ENCODE measurements at places on chromosomes 2 and 18.

GRCh38 chr2:13056259-13056843, 339.6 kb downstream of the TRIB2 start:
- DNase-seq: peak; percentile 41
- H3K27me3 ChIP-seq: no peaks in the 10 kb centered on the region
- no peaks in the 10 kb centered on the region for H3K36me3 ChIP-seq
- no peak overlapping the region for H3K4me3 ChIP-seq

GRCh38 chr18:43830947-43831346, 553.7 kb upstream of the SYT4 start:
- H3K27me3 ChIP-seq: no peaks in the 10 kb centered on the region
- H3K4me1 ChIP-seq: no peaks in the 10 kb centered on the region
- no peak overlapping the region for H3K27ac ChIP-seq
- H3K36me3 ChIP-seq: no peaks in the 10 kb centered on the region
- no peak overlapping the region for H3K4me3 ChIP-seq

GRCh38 chr2:33602201-33602830, 3.2 kb upstream of the FAM98A start:
- H3K4me1 ChIP-seq: peaks cover 15% of the 10 kb centered on the region
- no peak overlapping the region for H3K4me3 ChIP-seq
- no peaks in the 10 kb centered on the region for H3K36me3 ChIP-seq
- no peak overlapping the region for H3K27ac ChIP-seq

DNA sequence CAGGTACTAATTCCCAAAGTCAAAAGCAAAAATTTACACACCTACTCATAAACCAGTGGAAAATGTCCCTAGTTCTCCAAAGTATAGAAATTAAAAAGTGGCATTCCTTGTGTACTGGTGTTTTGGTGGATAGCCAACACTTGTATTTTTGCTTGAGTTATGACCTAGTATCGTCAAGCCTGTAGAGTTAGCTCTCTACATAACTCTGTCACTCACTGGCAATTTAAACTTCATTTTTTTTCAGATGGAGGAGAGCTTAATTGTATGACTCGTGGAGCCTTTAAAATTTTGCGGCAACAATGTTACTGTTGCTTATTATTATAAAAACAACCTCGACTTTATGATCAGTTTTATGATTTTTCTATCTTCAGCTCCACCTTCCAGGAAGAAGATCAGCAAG, 58.7 kb downstream of the ITGB6 start:
- H3K27me3 ChIP-seq: no peaks in the 10 kb centered on the region
- no peaks in the 10 kb centered on the region for H3K36me3 ChIP-seq
- no peak overlapping the region for H3K27ac ChIP-seq
- H3K4me1 ChIP-seq: no peaks in the 10 kb centered on the region
- no peak for DNase-seq

DNA sequence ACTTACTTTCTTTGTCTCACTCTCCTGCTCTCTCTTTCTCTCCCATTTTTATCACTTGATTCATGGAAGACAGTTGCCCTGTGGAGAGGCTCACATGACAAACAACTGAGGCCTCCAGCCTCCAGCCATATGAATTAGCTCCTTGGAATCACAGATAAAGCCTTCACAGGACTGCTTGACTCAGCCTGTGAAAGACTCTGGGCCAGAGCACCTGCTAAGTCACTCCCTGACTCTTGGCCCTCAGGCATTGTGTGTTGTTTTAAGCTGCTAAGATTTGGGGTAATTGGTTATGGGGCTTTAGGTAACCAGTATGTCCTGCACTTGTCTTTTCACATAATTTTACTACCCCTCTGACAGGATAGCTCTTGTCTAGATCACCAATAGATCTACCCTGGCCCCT, 334.9 kb downstream of the SOX11 start:
- no peak for DNase-seq
- H3K4me3 ChIP-seq: no peak overlapping the region

- no peaks in the 10 kb centered on the region for H3K27me3 ChIP-seq
- DNase-seq: no peak
- no peak overlapping the region for H3K27ac ChIP-seq
- no peak overlapping the region for H3K4me3 ChIP-seq
- H3K36me3 ChIP-seq: no peaks in the 10 kb centered on the region
These were observed 552.8 kb upstream of the PKDCC start for GRCh38 chr2:41495050-41495449.

DNA sequence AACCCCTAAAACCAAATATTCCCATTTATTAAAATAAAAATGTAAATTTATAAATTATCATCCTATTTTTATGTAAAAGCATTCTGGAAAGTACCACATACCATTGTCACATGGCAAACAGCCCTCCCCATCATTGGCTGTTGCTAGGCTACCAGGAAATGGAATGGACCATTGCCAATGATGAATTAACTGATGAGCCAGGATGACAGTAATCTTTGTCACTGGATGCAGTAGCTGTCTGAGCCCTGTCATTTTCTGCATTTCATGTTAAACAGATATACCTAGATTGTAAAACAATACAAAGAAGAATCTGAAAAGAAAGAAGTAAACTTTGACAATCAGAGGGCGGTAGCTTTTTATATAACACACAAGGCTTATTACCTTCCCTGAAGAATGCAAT, 641.4 kb downstream of the BCL11A start:
- no peak overlapping the region for H3K4me3 ChIP-seq
- no peaks in the 10 kb centered on the region for H3K27me3 ChIP-seq
- DNase-seq: peak; percentile 12
- no peak overlapping the region for H3K27ac ChIP-seq
- no peaks in the 10 kb centered on the region for H3K4me1 ChIP-seq
- no peaks in the 10 kb centered on the region for H3K36me3 ChIP-seq

DNA sequence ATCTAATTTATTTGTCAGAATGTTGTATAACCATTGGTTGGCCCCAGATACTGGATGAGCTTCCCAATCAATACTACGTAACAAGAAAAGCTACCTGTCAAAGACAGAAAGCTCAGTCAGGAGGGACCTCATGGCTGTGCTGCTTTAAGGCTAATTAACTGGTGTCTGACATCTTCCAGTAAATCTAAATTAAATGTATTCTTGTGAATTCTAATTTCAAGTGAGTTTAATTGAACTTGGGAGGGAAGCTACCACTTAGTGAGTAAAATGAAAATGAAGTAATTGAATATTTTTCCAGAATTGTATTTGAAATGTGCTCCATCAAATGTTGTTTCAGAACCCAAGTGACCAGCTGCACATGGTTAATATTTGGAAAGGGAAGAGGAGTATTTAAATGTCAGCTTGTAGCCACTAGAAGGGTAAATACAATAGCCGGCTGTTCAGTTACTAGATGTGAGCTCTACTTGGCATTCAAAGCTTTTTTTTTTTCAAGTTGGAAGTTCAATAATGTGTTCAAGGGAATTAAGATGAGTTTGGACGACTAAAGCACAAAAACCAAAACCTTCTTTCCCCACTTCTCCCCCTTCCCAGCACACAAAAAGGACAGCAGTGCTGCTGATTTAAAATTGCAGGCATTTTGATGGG, 62.0 kb downstream of the GPR39 start:
- DNase-seq: no peak
- no peak overlapping the region for H3K4me3 ChIP-seq
- no peaks in the 10 kb centered on the region for H3K27me3 ChIP-seq
- H3K36me3 ChIP-seq: no peaks in the 10 kb centered on the region
- no peak overlapping the region for H3K27ac ChIP-seq

- H3K4me3 ChIP-seq: peak overlapping the region; percentile 23
- peak; percentile 87 for DNase-seq
- H3K27me3 ChIP-seq: no peaks in the 10 kb centered on the region
- H3K27ac ChIP-seq: no peak overlapping the region
- no peaks in the 10 kb centered on the region for H3K4me1 ChIP-seq
These were observed 83.9 kb downstream of the ARHGEF4 start for GRCh38 chr2:130920415-130921163.

GRCh38 chr2:237682151-237682550, 54.8 kb downstream of the LRRFIP1 start:
- no peak overlapping the region for H3K27ac ChIP-seq
- no peak for DNase-seq

GRCh38 chr18:38545071-38545470, 979.5 kb upstream of the CELF4 start:
- no peaks in the 10 kb centered on the region for H3K4me1 ChIP-seq
- no peak for DNase-seq
- no peak overlapping the region for H3K4me3 ChIP-seq
- H3K36me3 ChIP-seq: no peaks in the 10 kb centered on the region
- H3K27ac ChIP-seq: no peak overlapping the region
- H3K27me3 ChIP-seq: no peaks in the 10 kb centered on the region

DNA sequence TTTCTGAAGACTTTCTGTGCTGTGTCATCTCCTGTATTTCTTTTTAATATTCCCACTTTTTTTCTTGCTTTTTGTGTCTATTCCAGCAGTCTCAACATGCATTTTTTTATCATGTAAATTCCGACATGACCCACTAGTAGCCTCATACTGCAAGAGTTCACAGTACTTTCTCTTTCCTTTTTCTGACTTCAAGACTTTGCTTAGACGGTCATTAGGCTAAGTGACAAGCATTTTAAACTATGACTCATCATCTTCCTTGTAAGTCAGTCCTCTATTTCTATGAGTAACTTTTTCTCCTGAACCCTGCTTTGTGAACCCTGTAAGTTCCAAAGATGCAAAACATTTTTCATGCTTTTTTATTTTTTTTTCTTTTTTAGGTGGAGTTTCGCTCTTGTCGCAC, 381.2 kb downstream of the TXNL1 start:
- no peaks in the 10 kb centered on the region for H3K4me1 ChIP-seq
- peak overlapping the region; percentile 31 for H3K27ac ChIP-seq
- no peak overlapping the region for H3K4me3 ChIP-seq
- no peaks in the 10 kb centered on the region for H3K36me3 ChIP-seq
- DNase-seq: no peak

- DNase-seq: no peak
- peaks cover 29% of the 10 kb centered on the region for H3K36me3 ChIP-seq
- H3K27ac ChIP-seq: no peak overlapping the region
- H3K4me3 ChIP-seq: no peak overlapping the region
These were observed 71.8 kb downstream of the GDF7 start for GRCh38 chr2:20738772-20739171.

- no peaks in the 10 kb centered on the region for H3K36me3 ChIP-seq
- no peaks in the 10 kb centered on the region for H3K27me3 ChIP-seq
- no peak overlapping the region for H3K27ac ChIP-seq
- H3K4me1 ChIP-seq: no peaks in the 10 kb centered on the region
- no peak overlapping the region for H3K4me3 ChIP-seq
- no peak for DNase-seq
These were observed 806.7 kb downstream of the NRXN1 start for GRCh38 chr2:50225021-50225928.

DNA sequence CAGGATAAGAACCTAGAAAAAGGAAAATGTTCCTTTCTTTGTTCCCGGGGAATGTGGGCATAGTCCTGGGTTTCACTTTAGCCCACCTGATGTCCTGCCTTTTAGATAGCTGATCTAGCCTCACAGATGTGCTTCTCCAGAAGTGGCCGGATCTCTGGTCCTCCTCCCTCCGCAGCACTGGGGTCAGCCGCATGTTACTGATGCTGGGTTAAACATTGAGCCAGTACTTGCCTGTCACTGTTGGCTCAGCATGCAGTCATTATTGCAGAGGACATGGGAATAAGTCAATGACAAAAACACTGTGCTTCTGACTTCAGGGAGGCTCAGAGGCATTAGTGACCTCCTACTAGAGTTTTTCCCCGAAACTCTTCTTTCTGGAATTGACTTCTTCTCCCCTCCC, 27.6 kb downstream of the NCK2 start:
- peaks cover 4% of the 10 kb centered on the region for H3K36me3 ChIP-seq
- no peaks in the 10 kb centered on the region for H3K27me3 ChIP-seq
- H3K4me1 ChIP-seq: peaks cover 15% of the 10 kb centered on the region
- no peak overlapping the region for H3K4me3 ChIP-seq
- no peak for DNase-seq

- no peak overlapping the region for H3K4me3 ChIP-seq
- H3K27me3 ChIP-seq: no peaks in the 10 kb centered on the region
- DNase-seq: no peak
- no peak overlapping the region for H3K27ac ChIP-seq
These were observed 469.0 kb downstream of the EPHA4 start for GRCh38 chr2:221102896-221103688.

DNA sequence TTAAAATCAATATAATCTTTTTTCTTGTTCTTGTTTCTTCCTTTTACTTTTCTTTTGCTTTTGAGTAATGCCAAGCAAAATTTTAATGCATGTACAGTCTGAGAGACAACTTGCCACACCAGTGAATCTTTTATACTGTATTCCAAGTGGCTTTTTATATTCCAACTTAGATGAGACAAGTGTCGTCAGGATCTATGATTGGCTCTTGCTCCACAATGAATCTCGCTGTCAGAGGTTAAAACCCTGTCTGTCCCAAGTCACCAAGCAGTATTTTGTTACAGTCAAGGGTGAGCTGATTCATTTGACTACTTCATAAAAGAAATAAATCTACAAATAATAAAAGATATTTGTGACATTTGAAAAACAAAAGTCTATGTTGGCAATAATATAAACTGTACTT, at the start of gene MSTN:
Gene MSTN (minus strand): TSS at position 129 of the 400 bp plus-strand sequence. CDS start 133 bp downstream, outside the sequence.
- DNase-seq: no peak
- H3K4me3 ChIP-seq: peak within 1 kb of the TSS; percentile 6
- no peaks in the 10 kb centered on the region for H3K27me3 ChIP-seq
- H3K4me1 ChIP-seq: no peaks in the 10 kb centered on the region
- H3K36me3 ChIP-seq: no peaks in the 10 kb centered on the region

GRCh38 chr2:161990741-161991140, 83.3 kb downstream of the DPP4 start:
- H3K4me1 ChIP-seq: no peaks in the 10 kb centered on the region
- no peak for DNase-seq
- H3K27ac ChIP-seq: no peak overlapping the region
- no peaks in the 10 kb centered on the region for H3K27me3 ChIP-seq

- H3K36me3 ChIP-seq: no peaks in the 10 kb centered on the region
- no peak overlapping the region for H3K4me3 ChIP-seq
- H3K27me3 ChIP-seq: no peaks in the 10 kb centered on the region
- no peak overlapping the region for H3K27ac ChIP-seq
These were observed 390.7 kb downstream of the TMEM182 start for GRCh38 chr2:103152556-103152955.

DNA sequence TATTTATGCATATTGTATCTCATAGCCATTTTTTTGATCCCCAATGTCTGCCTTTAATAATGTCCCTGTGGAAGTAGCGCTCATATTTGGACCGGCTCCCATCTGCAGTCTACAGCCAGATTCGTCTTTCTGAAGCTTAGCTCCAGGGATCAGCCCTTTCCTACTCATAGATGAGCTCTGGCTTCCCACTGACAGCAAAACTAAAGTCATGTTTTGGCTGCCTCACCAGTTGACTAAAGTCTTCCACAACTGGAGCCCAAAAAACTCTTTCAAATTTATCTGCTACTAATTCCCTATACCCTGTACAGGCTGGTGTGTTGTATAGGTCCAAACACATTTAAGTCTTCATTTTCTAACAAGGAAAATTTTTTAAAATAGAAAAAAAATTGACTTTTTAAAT, 294.2 kb upstream of the HNMT start:
- peaks cover 19% of the 10 kb centered on the region for H3K4me1 ChIP-seq
- H3K36me3 ChIP-seq: no peaks in the 10 kb centered on the region
- DNase-seq: no peak
- no peak overlapping the region for H3K4me3 ChIP-seq

GRCh38 chr2:9208875-9209274, 2.3 kb downstream of the ASAP2 start:
- no peaks in the 10 kb centered on the region for H3K27me3 ChIP-seq
- peaks cover 8% of the 10 kb centered on the region for H3K36me3 ChIP-seq
- H3K4me1 ChIP-seq: peaks cover 28% of the 10 kb centered on the region

All from SK-N-SH (cell line).